Endothelial cell (in vitro differentiated cells): ENCODE measurements at places on chromosomes 7 and 10.

DNA sequence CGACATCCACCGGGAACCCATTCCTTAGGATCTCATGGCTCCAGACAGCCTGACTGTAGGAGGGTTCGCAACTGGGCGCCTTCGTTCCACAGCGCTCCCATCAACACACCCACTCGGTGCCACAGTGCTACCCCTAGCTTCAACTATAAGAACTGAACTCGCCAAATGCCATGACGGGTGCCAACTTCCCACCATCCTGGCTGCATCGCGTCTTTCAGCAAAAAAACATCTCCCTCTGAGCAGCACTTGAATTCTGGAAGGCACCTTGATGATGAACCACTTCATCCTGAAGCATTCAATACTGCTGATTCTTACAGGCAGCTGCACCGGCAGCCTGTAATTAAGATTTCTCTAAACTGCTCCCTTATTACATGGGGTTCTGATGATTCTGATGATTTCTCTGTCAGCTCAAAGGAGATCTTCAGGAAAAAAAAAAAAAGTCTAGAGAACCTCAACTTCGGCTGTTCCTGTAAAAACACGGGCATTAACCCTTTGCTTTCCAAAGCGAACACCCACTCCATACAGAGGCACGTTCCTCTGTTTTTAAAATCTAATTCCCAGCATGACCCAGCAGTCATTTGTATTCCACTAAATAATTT is 1.3 kb downstream of the CYTH3 start:
- peak; percentile 31 for DNase-seq

DNA sequence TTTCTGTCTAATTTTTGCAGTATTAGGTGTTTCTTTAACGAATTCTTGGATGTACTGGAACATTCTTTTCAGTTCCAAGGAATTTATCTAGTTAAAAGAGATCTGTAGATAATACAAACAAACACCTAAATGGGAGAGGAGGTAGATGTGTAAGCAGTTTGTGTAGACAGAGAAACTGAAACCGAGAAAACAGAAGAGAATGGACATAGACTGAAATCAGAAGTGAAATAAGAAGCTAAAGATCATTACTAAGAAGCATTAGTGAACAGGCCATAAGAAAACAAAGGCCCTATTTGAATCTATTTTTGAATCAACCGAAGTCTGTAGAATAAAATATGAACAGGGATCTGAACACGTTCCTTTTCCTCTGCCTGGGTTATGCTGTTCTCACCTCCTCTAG is 26.5 kb upstream of the TMEM229A start:
- no peak for DNase-seq

DNA sequence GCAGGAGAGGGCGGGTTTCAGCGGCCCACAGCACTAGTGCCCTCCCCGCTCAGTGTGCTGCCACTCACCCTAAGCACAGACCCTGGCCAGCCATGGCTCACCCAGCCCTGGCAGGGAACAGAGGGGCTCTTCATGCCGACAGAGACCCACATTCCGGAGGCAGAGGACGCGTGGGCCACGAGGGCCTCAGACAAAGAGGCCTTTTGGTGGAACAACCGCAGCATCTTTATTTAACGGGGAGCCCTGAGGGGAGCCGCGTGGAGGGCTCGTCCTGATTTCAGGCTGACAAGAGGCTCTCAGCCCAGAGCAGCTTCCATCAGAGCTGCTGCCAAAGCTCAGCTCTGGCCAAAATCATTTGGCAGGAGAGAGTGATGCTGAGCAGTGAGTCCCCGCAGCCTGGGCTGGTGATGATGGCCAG is 127.8 kb downstream of the SH3PXD2A start:
- DNase-seq: no peak

DNA sequence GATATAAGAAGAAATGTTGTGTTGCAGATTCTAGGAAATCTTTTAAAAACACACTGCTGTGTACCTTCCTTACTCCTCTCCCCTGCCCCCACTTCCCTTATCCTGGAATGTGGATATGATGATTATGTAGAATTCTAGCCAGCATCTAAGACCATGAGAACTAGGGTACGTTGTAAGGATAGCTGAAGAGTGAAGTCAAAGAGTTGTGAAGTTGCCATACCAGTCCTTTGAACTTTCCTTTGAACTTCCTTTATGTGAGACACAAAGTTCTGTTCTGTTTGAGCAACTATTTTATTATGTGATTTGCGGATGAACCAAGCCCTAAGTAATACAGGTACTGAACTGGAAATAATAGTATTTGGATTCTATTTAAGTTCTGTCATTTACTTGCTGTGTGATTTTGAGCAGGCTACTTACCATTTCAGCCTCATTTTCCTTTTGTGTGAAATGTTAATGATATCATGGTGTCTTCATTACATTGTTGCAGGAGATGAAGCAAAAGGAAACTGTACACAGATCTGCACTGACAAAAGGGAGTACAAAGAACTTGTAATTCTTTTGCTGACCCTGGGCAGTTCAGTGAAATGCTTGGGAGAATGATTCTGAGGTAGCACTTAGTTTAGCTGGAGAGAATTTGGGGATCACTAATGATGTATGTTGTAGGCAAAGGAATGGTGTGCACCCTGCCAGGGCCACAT is 31.4 kb downstream of the RPA3 start:
- no peak for DNase-seq

DNA sequence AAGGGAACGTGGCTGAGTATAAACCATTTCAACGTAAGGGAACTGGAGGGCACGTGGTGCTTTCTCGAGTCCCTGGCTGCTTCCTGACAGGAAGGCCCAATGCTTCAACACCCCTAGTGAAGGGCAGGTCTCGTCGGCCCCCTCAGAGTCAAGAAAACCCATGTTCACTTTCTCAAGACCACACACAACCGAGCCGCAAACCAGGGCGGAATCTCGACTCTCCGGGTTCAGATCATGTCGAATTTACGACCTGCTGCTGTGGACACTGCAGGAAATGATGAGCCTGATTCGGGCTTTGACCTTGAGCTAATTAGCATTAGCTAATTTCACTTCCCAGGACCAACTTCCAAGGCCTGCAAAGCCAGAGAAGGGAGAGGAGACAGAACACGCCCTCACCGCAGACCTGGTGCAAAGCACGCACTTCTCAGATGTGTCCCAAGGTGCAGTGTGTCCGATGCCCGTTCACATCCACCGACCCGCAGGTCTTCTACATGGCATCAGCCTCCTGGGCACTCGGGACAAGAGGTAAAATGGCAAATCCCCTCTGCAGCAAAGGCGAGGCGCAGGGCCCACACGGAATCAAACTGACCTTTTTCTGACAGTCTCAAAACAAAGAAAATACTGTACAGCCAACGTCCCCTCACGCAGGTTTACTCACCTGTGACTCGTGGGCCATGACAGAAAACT is 94.7 kb downstream of the DIP2C start:
- DNase-seq: no peak

DNA sequence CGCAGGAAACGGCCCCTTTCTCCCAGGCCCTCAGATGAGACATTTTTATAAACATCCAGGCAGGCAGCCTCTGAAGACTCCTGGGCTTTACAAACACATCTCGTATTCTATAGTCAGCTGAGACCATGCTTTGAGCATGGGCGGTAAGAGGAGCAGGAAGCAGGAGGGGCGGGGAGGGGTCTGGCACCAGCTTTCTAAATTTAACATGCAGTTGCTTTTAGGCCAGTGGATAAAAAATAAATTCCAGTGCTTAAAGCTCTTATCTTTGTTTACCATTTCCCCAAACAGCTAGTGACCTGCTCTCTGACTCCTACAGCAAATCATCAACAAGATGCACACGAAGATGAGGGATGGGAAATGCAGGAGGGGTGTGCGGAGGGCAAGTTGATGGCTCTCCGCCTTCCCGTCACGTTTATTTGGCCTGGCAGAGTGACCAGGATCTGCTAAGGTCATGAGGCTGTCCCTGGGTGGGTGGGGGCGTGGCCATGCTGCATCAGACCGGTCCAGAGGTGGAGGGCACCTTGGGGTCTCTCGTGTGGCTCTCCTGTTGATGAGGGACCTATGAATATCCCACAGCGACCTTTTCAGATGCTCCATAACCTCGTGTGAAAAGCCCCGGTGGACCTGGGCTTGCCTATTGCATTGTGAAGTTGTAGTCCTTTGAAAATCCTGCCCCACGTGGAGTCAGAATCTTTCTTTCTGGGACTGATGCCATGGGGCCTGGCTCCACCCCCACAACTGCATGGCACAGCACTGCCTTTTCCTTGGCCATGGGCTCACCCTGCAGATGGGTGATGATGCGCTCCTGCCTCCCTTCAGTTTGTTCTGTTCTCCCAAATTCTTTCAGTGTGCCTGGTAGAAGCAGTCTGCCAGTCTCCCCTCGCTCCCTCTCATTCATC is 67.5 kb downstream of the PARP12 start:
- no peak for DNase-seq

DNA sequence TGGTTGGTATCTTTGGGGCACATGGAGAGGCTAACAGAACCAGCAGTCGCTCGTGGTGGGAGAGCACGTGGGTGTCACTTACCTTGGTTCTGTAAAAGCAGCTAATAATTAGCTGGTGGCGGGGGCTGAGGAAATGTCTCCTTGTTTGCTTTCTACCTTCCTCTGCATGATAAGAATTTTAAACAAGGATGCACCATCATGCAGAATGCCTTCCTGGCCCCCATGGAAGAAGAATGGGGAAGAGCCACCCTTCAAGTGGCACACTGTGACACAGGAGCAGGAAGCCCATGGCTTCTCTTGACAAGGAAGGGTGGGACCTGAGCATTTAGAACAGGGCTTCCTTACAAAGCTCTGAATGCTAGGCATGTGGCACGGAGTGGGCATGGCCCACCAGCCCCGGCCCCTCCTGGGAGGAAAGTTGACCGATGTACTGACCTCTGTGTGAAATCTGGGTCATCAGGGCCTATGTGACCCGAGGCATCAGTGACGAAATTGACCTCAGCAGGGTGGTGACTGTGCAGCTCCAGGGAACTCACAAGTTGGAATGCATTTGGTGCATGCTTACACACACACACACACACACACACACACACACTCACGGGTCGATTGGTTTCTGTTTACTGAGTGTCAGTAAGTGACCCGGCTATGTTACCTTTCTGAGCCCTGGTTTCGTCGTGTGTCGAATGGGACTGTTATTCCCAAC is 116.9 kb upstream of the ANLN start:
- no peak for DNase-seq

DNA sequence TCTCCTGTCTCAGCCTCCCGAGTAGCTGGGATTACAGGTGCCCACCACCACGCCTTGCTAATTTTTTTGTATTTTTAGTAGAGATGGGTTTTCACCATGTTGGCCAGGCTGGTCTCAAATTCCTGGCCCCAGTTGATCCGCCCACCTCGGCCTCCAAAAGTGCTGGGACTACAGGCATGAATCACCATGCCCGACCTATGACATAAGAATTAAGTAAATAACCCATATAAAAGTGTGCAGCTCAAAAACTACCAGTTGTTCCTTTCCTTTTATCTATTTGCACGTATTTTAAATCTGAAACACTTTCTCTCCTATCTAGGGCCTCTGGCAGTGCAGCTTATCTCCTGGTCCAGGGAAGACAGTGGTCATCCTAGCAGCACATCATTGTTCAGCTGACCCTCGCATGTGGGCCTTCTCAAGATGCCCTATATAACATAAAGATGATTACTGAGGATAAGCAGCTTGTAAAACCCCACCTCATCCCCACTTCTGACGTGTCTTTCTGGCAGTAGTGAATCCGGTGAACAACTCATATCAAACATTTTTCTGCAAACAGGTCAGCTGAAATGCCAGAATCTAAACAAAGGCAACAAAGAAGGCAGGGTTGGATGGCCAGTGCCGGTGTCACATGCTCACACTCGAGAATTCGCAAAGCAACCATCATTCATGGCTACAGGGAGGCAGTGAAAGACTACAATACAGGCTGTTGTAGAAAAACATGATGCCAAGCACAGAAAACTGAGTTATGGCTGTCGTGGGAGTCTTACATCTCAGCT is 36.0 kb upstream of the KCNIP2 start:
- DNase-seq: no peak

GRCh38 chr7:158252837-158253669 is 334.6 kb downstream of the PTPRN2 start:
- no peak for DNase-seq

DNA sequence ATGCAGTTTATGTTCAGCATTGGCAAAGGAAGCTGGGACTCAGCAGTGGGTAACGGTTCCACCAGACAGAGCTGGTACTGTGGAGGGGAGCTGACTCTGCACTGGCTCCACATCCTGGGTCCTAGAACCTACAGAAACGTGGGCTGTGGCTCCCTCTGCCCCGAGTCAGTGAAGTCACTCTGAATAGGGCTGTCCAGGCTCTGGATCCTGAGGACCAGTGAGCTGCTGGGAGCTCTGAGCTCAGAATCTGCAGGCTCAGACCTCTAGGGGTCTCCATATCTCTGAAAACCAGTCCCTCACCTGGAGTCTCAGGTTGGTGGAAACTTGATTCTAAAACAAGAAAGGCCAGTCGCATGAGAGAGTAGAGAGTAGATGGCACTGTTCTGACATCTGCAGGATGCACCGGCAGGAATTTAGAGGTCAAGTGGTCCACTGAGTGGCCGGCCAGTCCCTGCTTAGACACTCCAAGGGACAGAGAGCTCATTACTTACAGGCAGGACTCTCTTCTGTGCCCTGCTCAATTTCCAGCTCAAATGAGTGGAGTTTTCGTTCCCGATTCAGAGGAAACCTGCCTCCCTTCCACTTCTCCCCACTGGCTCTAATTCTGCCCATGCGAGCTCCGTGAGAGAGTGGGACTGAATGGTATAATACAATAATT is 18.6 kb downstream of the NPFFR1 start:
- peak; percentile 22 for DNase-seq

DNA sequence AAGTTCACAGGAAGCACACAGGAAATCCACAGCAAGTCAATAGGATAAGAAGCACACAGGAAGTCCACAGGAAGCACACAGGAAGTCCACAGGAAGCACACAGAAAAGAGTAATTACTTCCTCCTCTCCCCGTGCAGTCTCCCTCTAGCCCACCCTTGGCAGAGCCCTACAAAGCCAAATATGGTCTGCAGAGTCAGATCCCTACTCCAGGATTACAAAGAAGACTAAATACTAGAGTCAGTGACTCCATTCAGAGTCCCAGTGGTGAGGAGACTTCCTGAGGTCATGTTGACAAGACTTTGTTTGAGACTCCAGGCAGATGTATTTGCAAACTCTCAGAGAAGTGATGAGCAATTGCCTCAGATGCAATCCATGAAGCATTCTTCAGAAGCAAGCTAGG is 398.6 kb upstream of the AUTS2 start:
- no peak for DNase-seq

DNA sequence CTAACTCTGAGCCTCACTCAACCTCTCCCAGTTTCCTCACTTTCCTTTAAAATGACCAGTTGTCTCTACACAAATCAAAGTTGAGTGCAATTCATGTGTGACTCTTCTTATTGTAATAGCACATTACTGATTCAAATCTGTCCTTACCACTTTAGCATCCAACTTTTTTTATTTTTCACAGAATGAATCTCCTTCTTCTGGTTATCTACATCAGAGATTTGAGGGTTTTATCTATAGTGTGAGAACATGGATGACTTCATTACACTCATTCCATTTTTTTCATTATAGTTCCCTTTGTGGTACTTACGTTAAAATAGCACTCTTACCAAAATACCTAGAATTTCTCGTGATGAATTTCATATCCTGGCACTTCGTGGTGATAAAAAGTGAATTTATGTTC is 43.3 kb downstream of the RTKN2 start:
- DNase-seq: no peak

GRCh38 chr7:118194571-118194970 is 10.6 kb downstream of the LSM8 start:
- no peak for DNase-seq
